ENCODE measurements at places on chromosomes 6 and 20.

DNA sequence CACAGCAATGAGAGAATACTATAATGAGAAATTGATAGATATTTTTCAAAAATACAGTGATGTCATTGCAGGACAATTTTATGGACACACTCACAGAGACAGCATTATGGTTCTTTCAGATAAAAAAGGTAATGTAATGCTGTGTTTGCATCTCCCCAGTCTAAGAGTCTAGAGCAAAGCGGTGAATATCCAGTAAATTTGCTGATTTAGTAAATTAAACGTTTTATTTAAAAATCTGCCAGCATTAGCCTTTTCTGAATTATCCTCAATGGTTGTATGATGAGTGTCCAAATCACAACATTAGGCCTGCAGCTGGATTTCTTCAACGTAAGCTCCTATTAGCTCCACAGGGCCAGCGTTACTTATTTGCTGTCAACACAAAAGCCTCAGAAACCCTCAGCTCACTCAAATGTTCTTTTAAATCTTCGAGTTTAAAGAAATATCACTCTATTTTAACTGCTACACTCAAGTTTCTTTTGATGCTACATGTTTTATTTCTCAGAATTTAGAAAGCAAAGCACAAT, 16.0 kb downstream of the SMPDL3A start:
- DNase-seq = no peak

GRCh38 chr6:159068904-159069578, 24.2 kb upstream of the TAGAP start:
- no peak for DNase-seq

- no peak for DNase-seq
These were observed 236.9 kb downstream of the GMDS start for GRCh38 chr6:2008383-2008976.

DNA sequence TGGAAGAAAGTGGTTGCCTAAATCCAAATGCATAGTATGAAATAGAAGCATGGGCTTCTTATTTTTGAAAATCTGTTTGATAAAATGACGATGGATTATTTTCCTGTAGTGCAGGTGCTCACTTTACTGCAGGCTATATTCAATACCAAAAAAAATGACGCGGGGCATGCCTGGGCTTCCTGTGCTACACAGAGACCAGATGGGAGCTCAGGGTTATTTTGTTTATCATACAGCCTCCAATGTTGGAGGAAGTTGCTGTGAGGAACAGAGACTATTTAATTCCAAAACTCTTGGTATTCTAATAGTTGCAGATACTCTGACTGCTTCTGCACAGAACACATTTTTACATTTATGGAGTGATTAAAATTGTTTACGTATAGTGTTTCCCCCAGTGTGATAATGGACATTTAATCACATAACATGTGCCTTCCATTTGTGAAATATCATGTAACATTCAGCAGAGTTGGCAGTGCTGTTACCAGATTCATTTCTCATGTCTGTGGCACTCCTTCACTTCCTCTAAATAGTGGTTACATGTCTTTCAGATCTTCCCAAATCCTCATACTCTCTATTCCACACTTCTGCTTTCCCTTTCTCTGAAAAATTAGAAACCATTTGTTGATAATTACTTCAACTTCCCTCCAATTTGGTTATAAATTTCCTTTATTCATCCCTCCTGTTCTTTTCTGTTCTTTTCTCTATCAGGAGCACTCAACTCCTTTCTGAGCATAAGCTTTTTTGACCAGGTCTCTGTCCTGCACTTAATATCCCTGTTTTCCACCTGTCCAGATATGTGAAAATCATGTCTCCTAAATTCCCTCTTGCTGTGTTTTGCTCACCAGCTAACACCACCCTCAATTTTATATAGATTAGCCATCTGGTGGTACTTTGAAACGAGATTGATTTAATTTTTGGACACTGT, 121.6 kb downstream of the ADGRB3 start:
- no peak for DNase-seq

GRCh38 chr6:147220345-147220744, 16.1 kb downstream of the STXBP5 start:
- DNase-seq = no peak

- DNase-seq = no peak
These were observed 69.7 kb downstream of the RFPL4B start for GRCh38 chr6:112416866-112417265.

DNA sequence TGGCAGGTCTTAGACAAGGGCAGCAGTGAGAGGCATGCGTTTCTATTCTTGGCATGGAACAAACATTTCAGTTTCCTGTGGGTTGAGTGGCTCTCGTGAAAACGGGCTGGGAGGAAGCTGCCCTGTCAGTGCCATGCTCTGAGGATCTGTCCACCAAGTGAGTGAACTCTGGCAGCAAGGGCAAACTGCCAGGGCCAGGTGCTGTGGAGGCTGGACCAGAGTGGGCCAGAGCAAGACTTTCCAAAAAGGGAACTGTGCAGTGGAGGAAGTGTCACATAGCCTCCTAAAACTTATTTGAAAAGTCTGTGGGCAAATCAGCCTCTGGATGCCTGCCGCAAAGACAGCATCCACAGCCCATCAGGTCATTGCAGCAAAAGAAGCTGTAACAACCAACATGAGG, 44.2 kb upstream of the TAB2 start:
- DNase-seq = no peak

- no peak for DNase-seq
These were observed 10.1 kb downstream of the ROMO1 start for GRCh38 chr20:35709259-35709658.

DNA sequence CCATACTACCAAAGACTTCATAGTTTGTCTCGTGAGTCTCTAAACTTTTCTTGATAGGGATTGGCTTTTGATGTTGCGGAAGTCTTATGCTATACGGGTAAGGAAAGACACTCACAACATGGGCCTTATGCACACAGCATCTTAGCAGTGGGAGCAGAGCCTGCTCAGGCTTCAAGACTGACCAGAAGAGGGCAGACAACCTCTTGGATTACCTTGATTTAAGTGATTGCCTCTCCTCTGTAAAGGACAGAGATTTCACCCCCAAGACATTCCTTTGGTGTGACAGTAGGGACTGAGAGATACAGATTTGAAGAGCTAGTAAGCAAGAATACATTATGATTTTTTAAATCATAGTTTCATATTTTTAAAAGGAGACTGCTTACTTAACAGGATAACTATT, 71.0 kb upstream of the SAMD3 start:
- DNase-seq = peak; percentile 57

- DNase-seq = no peak
These were observed 8.4 kb upstream of the EPB41L1 start for GRCh38 chr20:36145877-36146707.

GRCh38 chr6:7773322-7773721, 47.4 kb downstream of the BMP6 start:
- no peak for DNase-seq

GRCh38 chr6:82208913-82209312, 38.6 kb downstream of the IBTK start:
- no peak for DNase-seq

DNA sequence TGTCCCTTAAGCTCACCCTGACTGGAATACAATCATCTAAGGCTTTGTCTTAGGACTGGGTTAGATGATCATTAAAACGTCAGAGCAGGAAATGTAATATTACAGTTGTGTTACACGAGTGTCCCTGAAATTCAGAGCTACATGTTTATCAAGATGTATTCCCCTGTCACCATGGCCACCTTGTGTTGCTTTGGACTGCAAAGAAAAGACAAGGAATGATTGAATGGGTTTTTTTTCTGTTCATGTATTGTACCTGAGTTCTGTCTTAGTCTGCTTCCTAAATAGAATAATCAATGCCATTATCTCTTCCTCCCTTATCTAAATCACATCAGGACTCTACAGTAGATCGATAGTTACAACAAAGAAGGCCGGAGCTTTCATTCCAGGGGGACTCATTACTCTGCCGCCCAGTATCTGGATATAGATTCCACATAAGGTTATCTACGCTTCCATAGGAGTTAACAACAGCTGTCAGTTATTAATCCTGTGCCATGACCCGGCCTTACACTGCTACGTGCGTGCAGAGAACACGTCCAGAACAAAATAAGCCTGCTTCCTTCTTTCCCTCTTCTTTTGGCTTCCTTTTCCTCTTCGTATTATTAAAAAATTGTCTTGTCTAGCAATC, 274.1 kb upstream of the SASH1 start:
- no peak for DNase-seq

GRCh38 chr20:44629542-44629941, 22.0 kb downstream of the ADA start:
- no peak for DNase-seq

GRCh38 chr6:89596056-89596455, 42.5 kb downstream of the LYRM2 start:
- DNase-seq = peak; percentile 12

DNA sequence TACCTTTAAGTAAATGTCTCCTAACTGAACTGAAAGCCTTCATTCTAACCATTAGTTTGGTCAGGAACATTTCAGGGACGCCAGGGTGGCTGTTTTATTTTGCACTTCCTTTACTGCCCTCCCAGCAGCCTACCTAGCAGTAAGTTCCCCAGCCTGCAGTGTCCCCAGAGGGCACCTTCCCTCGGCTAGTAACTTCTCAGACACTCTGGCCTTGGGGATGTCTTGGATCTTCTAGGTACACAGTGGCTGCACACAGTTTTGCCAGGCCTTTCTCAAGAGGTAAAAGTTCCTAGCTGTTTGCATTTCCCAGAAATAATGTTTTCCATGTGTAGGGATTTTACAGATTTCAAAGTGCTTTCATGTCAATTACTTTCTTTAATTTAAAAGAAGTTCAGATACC, 378 bp upstream of the LAMA2 start:
- no peak for DNase-seq

DNA sequence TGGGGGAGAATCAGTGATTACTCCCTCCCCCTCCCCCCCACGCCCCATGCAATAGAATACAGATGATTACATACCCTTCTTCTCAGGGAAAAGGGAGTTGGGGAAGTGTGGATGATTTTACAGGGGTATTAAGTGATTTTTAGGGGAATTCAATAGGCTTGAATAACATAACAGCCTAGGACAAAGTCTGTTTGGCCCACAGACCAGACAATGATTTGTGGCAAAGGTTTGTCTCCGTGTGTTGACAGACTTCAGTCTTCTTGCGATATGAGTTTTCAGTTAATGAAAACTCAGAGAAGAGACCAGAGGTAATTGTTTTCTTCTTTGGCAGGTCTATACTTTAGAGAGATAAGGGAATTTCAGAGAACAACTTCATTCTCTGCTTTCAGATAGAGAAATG, 95.3 kb downstream of the OR2B2 start:
- DNase-seq = no peak

- DNase-seq = no peak
These were observed 46.7 kb downstream of the MARCKS start for GRCh38 chr6:113903666-113904330.

DNA sequence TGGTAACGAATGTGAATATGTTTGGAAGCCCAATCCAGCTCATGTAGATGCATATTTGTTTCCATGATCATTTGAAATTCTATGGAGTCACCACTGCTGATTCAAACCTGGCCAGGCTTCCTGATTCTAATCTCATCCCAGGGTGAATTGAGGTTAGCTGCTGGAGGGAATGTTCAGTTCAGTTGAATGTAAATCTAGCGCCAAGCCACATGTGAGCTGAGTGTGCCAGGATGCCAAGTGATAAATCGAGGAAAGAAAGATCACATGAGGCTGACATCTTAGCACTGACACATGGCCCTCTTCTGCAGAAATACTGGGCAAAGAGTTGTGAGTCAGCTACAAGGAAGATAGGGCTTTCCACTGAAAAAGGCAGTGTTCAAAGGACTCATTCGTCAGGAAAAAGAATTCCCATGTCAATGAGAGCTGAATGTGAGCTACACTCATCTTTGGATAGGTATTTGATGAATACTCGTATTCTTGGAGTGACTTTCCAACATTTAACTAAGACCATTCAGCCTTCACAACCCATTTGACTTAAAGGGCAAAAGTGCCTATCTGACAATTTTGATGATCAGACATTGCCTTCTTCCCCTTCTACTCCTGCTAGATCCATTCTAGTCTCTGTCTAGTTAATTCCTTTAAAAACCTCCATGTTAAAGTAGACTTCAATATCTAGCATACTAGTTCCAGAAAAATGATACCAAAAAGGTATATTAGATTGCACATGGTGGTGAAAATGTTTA, 172.1 kb downstream of the MTFR2 start:
- no peak for DNase-seq

GRCh38 chr6:14591998-14592397, 474.4 kb downstream of the CD83 start:
- DNase-seq = no peak

DNA sequence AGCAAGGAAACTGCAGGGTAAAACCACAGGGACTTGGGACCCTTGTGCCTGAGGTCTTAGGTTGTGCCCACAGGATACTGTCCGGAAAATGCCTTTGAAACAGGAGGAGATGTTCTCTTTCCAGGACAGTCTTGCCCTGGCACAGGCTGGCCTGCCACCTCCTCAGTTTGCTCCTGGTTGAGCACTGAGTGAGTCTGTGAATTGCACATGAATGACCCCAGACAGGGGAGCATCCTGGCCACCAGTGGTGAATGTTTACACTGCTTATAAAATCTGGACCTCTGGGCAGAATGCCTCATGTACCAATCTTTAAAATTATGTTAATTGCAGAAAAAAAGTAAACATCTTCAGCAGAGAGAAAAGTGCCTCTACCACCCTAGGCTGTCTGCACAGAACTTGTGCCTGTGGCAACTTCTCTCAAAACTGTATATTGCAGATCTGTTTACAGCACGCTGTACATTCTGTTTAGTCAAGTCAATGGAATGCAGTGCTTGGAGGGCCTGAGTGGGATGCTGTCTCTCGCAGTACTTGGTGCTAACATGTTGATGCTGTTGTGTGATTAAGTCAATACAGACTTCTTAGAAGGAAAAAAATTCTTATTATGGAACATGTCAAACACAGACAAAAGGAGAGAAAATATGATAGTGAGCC, 242.1 kb downstream of the SOD2 start:
- DNase-seq = no peak

- no peak for DNase-seq
These were observed 6.4 kb downstream of the FBXL4 start for GRCh38 chr6:98941319-98941718.

- DNase-seq = no peak
These were observed 46.7 kb downstream of the TRERF1 start for GRCh38 chr6:42405021-42405420.

DNA sequence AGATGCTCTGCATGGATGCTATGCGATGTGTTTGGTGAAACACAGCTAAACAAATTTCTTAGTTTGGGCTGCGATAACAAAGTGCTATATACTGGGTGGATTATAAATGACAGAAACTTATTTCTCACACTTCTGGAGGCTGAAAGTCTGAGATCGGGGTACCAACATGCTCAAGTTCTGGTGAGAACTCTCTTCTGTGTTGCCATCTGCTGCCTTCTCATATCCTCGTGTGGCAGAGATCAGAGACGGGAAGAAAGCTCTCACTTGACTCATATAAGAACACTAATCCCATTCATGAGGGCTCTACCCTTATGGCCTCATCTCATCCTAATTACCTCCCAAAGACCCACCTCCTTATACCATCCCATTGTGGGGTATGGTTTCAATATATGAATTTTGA, 162.0 kb upstream of the DTNBP1 start:
- DNase-seq = no peak

All from CD4-positive, alpha-beta T cell treated with Interleukin-4 for 1 hour (primary cell).